ENCODE measurements at places on chromosomes 6 and 20. TPM values are rescaled to one million over a fixed set of nuclear protein-coding genes. Genes with fewer than 3 reads are reported as not detected.

The PGC gene
- not detected for total RNA-seq

The TRAPPC3L gene
- not detected for total RNA-seq

The GPR63 gene
- 0.32 TPM for total RNA-seq

The IYD gene
- total RNA-seq: not detected

The ZFAND3 gene
- total RNA-seq: 89.6 TPM

The GUCA1A gene
- total RNA-seq: not detected

The MEP1A gene
- 0.35 TPM for total RNA-seq

The SLC2A10 gene
- total RNA-seq: 13.1 TPM

The TPX2 gene
- 1.1 TPM for total RNA-seq

The MAP1LC3A gene
- total RNA-seq: 48.1 TPM

The GRM1 gene
- total RNA-seq: not detected

The REM1 gene
- 2.7 TPM for total RNA-seq

The ERVFRD-1 gene
- 0.13 TPM for total RNA-seq

The COX4I2 gene
- 2.3 TPM for total RNA-seq

The KIAA1755 gene
- 5.6 TPM for total RNA-seq

The GZF1 gene
- 14.6 TPM for total RNA-seq

The NKAIN4 gene
- total RNA-seq: not detected

The MTRF1L gene
- total RNA-seq: 28.6 TPM

The PI16 gene
- total RNA-seq: 22.5 TPM

The PRRT1 gene
- 1.0 TPM for total RNA-seq

The LAMA2 gene
- total RNA-seq: 82.9 TPM

The FOXF2 gene
- total RNA-seq: 2.7 TPM

The SYTL3 gene
- 4.1 TPM for total RNA-seq

The MUC22 gene
- not detected for total RNA-seq

The DACT2 gene
- 0.48 TPM for total RNA-seq

The C4A gene
- 36.2 TPM for total RNA-seq

The SH3BGRL2 gene
- 24.1 TPM for total RNA-seq

The GGT7 gene
- 15.6 TPM for total RNA-seq

The R3HDML gene
- total RNA-seq: not detected

The SLC17A2 gene
- not detected for total RNA-seq

The RPL10A gene
- 919 TPM for total RNA-seq

The KIF25 gene
- 0.93 TPM for total RNA-seq

The MAFB gene
- 86.0 TPM for total RNA-seq

The HNF4A gene
- total RNA-seq: 0.51 TPM

The TNF gene
- 1.2 TPM for total RNA-seq

The ACTR5 gene
- 6.3 TPM for total RNA-seq

All from mesenteric fat pad (tissue), 1 donor.